ENCODE measurements at places on chromosomes 4 and X.
A peak's percentile ranks its signal among the peaks of the same experiment; 100 is the strongest.

DNA sequence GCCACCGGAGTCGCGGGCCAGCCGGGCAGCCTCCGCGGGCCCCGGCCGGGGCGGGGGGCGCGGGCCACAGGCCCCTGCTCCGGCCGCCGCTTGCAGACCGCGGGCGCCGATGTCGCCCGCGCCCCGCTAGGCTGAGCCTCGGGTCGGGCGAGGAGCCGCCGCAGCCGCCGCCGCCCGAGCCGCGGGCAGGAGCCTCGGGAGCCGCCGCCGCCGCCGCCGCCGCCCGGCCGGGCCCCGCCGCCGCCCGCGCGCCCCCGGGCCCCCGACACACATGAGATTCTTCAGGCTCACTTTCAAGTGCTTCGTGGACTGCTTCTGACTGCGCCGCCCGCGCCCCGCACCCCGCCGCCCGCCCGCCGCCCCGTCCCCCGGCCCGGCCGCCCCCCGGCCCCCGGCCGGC is 345 bp downstream of the SLC6A8 start:
- no peak for DNase-seq

GRCh38 chr4:169601016-169601771 is 11.2 kb downstream of the NEK1 start:
- no peak for DNase-seq

DNA sequence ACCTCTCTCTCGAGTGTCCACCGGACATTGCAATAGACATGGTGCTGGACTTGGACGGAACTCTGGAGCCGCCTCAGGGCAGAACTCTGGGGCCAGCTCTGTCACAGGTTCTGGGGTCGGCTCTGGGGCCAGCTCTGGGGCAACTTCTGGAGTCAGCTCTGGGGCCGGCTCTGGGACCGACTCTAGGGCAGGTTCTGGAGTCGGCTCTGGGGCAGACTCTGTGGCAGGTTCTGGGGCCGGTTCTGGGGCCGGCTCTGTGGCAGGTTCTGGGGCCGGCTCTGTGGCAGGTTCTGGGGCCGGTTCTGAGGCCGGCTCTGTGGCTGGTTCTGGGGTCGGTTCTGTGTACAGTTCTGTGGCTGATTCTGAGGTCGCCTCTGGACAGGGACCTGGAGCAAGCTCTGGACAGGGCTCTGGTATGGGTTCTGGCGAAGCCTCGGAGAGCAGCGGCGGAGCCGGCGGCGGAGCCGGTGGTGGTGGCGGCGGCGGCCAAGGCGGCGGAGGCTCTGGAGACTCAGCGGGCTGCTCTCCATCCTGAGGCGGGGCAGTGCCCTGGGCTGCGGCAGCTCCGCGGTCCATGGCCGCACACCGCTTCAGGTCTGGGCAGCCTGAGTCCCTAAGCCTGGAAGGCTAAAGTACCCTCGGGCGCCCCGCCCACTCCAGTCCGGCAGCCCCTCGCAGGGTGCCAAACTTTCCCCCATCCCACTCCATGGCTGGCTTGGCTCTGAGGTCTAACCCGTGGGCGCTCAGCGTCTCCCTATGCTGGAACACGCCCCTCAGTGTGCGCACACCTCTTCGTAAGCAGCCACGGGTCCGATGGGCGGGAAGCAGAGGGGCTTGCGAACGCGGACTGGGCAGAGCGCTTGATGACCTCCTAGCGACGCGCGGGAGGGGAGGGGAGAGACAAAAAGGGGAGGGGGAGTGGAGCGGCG is at the start of gene DGKK:
Gene DGKK, minus strand, starts transcription at position 723 of the 929 bp plus-strand sequence. Its CDS starts 147 bp downstream, at position 576.
- no peak for DNase-seq

DNA sequence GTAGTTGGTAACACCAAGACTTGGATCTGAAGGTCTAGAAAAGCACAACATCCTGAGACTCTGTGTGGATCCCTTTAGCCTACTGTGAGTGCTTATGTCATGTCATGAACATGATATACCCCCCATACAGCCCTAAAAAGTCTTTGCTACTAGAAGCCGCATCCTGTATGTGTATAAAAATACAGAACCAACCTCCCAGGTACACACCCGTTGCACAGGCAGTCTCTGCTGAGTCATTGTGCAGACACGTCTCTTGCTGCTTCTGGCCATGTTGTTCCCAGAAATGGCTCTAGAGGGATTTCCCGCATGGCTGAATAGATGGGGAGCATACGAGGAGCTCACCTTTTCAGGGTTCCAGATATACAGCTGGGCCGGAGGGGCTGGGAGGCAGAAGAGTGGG is 93.3 kb downstream of the MAMLD1 start:
- peak; percentile 24 for DNase-seq

DNA sequence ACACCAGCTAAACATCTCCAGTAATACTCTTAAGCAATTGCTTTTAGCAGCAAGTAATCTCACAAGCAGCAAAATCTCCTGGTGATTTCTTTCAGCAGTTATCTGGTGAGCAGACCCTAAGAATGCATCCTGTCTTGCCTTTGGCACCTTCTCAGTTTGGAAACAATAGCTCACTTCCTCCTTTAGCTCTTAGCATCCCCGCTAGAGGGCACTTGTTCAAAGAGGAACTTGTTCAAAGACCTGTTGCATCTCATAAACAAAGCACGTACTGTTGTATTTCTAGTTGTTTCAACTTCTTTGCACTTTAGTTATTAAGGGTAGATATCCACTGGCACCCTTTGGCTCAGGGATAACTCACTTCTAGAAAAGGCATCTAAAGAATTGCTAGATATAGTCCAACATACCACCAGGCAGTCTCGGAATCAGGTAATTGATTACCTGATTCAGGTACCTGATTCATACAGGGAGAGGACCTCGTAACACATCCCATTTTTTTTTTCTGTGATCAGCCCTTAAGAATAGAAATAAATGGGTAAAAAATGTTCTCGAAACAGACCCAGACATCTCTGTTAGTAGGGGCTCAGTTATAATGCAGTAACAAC is 81.9 kb upstream of the QRFPR start:
- peak; percentile 71 for DNase-seq

GRCh38 chrX:9569876-9570301 is 105.0 kb downstream of the TBL1X start:
- DNase-seq = peak; percentile 83

DNA sequence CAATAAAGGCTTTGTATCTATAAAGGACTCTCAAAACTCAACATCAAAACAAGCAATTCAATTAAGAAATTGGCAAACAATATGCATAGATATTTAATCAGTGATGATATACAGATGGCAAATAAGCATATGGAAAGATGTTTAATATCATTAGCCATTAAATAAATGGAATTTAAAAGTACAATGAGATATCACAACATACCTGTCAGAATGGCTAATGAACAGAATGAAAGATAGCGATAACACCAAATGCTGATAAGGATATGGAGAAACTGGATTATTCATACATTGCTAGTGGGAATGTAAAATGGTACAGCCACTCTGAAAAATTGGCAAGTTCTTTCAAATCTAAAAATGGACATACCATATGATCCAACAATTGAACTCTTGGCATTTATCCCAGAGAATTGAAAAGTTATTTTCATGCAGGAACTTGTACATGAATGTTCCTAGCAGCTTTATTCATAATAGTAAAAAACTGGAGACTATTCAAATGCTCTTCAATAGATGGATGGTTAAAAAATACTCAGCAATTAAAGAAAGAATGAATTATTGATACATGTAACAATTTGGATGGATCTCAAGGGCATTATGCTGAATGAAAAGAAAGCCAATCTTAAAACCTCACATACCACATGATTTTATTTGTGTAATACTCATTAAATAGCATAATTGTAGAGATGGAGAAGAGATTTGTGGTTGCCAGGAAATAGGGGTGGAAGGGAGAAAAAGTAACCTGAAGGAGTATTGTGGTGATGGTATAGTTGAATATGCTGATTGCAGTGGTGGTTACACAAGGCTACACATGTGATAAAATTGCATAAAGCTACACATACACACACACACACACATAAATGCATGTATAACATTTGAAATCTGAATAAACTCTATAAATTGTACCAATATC is 45.9 kb upstream of the ALG13 start:
- DNase-seq = no peak

GRCh38 chrX:17767734-17768133 is 30.4 kb downstream of the SCML1 start:
- DNase-seq = no peak

GRCh38 chrX:56793112-56793430 is 64.0 kb downstream of the NBDY start:
- no peak for DNase-seq

- no peak for DNase-seq
These were observed 9.0 kb upstream of the CD99L2 start for GRCh38 chrX:150907474-150907873.

DNA sequence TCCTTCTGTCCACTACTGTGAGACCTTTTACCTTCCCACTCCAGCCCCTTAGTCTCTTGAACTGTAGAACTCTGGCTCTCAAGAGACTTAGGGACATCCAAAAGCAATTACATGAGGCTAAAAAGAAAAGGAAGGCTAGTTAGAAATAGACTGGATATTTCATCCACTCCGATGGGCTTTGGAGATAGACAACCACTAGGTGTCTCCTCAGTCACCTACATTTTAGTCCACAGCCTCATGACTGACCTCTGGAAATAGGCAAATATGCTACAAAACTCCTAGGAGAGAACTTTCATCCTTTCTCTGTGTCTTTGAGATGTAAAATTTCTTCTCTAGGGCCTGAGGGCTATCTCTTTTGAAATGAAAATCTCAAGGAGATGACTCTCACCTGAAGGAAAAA is 45.1 kb upstream of the LAMP2 start:
- no peak for DNase-seq

Data from A172 (cell line).